ENCODE measurements at places on chromosomes 16 and 17.

DNA sequence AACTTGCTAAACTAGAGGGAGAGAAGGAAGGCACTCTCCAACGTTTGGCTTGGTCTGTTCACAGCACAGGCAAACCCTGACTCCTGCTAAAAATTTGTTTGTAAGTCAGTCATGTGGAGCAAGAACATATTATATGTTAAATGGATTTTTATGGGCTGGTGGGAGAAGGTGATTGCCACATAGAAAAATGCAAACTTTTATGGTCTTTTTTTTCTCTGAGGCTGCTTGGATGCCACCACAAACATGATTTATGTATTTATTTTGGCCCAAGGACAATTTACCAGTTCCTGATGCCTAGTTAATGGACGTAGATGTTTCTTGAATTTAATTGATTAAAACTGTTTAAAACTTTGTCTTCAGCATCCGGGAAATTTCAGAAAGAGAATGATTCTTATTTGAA lies 274.2 kb upstream of the MYOCD start:
- DNase-seq: no peak

DNA sequence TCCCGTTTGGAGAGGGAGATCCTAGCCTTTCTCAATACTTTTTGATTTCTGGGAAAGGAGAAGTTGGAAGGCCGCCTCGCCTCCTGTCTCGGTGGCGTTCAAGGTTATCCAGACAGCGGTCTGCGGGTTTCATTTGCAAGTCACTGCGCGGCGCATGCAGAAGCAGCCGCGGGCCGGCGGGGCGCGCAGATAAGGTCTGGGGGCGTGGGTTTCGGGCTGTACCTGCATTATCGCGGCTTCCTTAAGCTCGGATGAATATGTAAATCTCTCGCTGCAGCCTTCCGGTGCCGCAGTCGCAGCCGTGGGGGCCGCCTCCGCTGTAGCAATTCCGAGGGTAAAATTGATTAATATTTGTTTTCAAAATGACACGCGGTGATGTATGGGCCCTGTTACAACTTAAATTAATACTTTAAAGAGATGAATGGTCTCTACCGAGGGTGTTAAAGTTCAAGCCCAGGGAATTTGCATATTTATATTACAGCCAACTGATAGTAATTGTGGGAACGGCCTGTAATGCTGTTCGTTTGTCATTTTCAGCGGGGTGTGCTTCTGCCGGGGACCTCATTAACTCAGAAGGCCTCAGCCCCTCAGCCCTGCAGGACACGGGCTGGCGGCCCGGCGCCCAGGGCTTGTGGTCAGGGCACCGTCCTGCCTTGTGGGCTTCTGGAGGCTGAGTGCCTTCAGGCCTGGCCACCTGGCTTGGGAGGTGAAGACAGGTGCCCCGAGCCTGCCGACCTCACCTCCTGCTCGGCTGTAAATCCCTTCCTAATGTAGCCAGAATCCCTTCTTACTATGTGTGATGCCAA lies 99.4 kb downstream of the CYLD start:
- no peak for DNase-seq

DNA sequence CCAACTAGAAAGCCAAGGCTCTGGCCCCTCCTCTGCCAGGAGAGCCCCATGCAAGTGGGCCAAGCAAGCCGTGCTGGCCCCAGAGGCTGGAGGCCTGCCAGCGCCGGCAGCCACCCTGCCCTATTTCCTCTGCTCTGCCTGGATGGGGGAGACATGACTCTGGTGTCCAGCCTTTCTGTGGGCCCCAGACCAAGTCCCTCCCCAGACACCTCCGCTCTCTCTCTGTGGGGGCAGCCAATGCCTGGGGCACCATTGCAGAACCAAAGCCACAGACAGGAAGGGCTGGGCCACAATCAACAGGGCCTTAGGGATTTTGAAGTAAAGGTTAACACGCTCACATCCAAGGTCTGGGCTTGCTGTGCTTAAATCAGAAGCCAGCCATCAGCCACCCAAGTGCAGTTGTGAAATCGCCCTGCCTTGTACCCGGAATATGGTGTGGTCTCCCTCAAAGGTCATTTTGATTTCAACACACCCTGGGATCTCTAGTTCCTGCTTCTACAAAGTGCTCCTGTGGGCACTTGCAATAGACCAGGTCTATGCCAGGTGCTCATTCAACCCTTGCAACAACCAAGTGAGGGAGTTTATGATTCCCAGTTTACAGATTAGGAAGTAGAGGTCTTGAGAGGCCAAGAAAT lies 63.5 kb upstream of the TEX2 start:
- DNase-seq: no peak

DNA sequence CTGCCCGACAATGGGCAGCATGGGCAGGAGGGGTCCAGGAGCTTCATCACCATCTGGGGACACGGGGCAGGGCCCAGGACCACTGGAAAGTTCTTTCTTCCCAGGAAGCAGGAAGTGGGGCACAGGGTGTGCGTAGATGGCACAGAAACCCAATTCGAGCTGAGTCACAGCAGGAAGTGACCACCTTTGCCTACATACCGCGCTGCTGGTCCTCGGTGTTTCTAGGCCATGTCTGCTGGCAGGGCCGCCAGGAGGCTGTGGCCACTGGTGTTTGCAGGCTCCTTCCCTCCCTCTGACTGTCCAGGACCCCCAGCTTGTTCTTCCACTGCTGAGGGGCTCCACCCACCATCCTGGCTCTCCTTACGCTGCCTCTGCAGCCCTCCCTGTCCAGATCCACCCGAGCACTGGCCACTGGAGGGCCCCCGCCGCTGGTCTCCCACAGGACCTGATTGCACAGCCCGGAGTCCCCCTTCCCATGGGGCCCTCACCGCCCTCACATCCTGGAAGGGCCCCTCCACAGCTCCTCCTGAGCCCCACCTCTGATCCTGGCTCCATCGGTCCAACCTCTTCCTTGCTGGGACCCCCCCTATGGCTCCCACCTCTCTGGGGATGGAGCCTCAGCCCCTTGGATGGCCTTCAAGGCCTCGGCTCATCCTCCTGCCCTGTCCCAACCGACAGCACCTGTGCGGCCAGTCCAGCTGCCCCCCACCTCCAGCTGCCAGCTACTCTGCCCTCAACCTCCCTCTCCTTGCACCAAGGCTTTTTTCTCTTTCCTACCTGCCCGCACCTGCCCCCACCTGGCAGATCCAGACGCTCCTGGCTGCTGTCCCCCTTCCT lies 14.5 kb upstream of the RASD1 start:
- no peak for DNase-seq

DNA sequence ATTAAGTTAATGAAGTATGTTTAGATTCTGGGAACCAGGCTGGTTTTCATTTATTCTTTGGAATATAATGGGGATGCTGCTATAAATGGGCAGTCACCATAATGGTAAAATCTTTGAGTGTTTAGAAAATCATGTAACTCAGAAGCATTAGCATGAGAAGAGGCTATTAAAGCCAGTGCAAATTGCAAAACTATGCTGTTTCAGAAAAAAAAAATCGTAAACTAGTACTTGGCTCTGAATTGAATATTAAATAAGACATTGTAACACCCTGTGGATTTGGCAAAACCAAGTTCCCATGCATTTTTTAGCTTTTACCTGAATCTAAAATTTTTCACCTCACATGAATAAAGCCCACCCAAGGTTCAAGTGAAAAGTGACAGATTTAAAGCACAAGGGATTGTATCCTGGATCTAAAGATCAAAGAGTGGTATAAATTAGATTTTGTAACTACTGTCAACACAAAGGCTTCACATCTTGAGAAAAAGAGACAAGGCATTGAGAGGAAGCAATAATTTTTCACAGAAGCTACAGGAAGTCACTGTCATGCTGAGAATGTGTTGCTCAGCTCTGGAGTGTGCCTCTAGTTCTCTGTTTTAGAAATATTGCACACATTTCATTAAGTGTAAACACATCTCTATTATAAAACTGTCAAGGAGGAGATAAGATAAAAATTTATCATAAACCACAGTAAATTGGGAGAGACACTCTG lies 142.2 kb downstream of the ABCA8 start:
- DNase-seq: no peak

- DNase-seq: no peak
These were observed 3.3 kb upstream of the N4BP1 start for GRCh38 chr16:48613061-48613957.

DNA sequence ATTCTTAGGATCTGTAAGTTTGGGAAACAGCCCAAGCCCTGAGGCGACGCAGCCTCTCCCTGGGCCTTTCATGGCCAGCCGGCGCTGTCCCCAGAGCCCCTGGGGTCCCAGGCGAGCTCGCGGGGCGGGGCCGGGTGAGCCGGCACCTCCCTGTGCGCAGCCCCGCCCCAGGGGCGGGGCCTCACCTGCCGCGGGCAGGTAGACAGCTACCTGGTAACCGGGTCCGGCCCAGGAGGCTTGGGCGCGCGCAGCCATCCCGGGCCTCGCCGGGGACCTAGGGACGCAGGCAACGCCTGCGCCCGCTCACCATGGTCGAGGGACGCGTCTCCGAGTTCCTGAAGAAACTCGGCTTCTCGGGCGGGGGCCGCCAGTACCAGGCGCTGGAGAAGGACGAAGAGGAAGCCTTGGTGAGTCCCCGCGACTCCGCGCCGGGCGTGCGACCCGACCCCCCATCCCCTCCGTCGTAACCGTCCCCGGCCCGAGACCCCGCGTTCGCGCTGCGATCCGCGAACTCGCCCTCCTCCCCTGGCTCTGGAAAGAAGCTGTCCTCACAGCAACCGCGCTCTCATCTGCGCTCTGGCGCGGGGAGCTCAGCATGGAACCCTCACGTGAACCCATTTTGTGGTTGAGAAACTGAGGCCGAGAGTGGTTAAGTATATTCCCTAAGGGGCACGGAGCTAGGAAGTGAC lies at the start of gene ATP2C2:
Gene ATP2C2, plus strand, starts transcription at position 231 of the 689 bp plus-strand sequence. Its CDS starts 78 bp downstream, at position 309.
- no peak for DNase-seq

DNA sequence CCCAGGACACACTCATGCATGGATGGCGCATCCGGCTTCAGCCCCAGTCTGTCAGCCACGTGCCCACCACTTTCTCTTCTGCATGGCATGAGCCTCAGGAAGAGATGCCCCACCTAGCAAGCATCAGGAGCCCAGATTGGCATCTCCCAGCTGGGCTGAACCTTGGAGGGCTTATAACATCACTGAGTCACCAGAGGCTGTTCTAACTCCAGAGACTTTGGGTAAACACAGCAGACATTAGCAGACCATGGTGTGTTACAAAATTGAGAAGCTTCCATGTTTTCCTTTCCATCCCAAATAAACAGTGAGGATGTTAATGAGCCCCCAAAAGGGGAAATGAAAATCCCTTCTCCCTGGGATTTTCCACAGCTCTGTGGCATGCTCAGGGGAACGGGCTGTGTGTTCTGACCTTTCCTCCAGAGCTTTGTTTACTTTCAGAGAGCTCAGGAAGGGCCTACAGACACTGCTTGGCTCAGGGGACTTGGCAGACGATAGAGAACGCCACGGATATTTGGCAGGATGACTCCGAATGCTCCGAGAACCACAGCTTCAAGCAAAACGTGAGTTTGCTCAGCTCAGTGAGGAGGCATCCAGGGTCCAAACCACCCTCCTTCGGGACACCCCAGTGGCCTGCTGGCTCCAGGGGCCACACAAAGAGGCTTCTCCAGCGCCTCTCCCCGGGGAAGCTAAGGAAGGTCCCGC lies 16.5 kb downstream of the GLP2R start:
- DNase-seq: no peak

DNA sequence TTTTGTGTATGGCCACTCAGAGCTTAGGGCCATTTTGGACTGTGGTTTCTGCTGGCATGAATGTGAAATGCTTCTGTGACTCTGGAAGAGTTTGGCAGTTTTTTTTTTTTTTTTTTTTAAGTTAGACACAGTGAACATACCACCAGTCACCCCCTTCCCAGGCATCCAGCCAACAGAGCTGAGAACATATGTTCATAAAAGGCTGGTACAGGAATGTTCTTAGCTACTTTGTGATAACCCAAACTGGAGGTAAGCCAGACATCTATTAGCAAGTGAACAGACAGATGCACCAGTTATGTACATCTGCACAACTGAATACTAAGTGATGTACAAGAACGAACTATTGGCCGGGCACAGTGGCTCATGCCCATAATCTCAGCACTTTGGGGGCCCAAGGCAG lies 92.7 kb downstream of the ABCC1 start:
- DNase-seq: peak; percentile 69

DNA sequence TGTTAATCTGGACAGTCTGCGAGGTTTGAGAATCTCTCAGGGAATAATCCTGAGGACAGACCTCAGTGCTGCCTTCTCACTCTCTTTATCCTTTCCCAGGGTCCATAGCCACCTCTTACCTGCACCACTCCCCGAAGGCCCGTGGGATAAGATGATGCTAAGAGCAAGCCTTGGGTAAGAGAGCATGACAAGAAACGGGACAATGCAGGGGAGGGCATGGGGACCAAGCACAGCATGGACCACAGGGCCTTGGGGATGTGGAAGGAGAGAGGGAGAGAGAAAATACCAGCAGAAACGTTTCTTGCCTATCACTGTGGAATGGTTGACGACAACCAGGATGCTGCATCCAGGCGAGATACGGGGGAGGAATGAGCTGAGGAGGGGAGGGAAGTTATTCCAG lies 8.3 kb upstream of the SDR42E1 start:
- DNase-seq: no peak

- DNase-seq: peak; percentile 13
These were observed 2.8 kb downstream of the PRKAR1A start for GRCh38 chr17:68514831-68515635.

DNA sequence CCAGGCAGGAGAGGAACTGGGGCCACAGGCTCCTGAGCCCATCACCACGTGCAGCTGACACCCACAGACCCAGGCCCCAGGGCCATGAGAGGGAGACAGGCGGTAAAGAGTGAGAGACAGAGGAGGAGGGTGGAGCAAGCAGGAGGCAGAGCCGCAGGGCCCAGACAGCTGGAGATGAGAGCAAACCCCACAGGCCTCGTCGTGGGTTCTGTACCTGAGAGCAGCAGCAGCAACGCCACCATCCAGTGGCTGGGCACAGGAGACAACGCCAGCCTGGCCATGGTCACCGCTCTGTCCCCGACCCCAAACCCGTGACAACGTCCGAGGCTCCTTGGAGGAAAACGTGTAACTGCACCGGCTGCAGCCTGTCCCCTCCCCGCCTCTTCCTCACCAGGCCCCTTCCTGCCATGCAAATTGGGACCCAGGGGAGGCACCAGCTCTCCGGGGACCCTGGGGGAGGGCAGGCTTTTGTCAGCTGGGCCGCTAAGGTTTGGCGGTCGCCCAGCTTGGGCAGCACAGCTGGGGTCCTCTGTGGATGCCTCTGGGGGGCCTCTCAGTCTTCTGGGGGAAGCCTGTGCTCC lies at the start of gene CD79B:
Gene CD79B, minus strand, starts transcription at position 351 of the 581 bp plus-strand sequence. Its CDS starts 70 bp downstream, at position 281.
- DNase-seq: no peak

- DNase-seq: no peak
These were observed 60.1 kb upstream of the NUDT7 start for GRCh38 chr16:77662246-77662645.

DNA sequence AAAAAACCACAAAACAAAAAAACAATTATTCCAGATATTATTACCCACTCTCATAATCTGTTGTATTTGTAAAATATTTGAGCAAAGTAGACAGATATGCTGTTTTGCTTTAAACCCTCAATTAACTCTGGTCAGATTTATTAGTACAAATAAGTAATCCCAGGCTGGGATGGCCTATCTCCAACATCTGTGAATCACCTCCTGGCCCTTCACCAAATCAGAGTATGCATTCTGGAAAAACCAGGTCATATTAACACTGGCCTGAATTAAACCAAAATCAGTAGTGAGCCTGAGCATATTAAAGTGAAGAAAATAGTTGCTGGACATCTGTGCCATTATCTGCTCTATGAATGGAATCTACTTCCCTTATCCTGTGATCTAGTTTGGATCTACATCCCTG lies 41.0 kb downstream of the STAT3 start:
- peak; percentile 70 for DNase-seq

Data from HS-5 (cell line).